ENCODE measurements at places on chromosomes 16 and 17.
A peak's percentile ranks its signal among the peaks of the same experiment; 100 is the strongest.

- no peak for DNase-seq
Measured at GRCh38 chr16:88825146-88825545, 13.4 kb upstream of the APRT start.

DNA sequence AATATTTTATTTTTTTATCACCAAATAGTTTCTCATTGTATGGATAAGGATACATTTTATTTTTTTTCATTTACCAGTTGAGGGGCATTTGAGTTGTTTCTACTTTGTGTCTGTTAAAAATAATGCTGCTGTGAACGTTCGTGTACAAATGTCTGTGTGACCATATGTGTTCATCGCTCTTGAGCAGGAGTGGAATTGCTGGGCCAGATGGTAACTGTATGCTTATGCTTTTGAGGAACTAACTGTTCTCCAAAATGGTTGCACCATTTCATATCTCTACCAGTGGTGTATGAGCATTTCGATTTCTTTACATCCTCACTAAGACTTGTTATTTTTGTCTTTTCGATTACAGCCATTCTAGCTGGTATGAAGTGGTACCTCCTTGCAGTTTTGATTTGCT, 212.5 kb upstream of the N4BP1 start:
- DNase-seq, result no peak

DNA sequence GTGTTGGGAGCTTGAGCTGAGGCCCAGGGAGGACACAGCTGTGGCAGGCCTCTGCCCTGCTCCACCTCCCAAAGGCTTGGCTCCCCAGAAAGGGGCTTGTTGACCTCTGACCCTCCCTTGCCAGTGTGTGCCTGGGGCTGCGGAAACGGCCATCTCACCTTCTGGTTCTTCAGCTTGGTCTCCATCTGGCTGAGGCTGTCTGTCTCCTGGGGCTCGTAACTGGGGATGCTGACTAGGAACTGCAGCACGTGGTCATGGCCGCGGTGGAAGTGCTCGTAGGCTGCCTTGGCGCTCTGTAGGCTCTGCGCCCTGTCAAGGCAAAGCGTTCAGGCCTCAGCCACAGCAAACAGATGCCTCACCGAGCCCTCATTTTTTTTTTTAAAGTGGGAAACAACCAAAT, 42.7 kb downstream of the UBN1 start:
- no peak for DNase-seq

DNA sequence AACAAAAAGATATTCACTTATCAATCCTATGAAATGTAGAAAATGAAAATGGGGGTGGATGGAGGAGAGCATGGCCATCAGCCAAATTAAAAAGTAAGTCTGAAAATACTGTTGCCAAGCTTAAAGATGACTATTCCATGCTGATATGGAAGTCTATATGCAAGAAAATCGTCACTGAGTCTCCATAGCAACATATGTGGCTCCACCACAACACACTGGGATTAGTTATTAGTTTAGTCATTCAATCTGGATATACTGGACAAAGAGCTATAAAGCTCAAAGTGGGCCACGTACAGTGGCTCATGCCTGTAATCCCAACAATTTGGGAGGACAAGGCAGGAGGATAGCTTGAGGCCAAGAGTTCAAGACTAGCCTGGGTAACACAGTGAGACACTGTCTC, 24.7 kb upstream of the PSMD7 start:
- DNase-seq, result no peak

DNA sequence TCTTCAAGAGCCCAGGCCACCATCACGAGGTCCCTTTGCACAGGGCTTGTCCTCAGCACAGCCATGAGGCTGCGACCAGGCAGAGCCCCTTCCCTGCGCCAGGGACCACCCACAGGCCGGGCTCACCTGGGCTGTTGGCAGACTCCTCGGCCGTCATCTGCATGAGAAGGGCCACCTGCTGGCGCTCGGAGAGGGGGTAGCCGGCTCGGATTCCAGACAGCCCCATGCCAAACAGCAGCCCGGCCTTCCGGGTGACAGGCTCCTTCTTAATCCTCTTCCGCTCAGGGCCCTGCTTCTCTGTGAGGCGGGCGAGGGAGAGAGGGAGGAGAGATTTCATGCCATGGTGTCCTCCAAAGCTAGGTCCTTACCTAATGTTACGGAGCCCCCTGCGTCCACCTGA, 73.4 kb downstream of the ZNF778 start:
- no peak for DNase-seq

DNA sequence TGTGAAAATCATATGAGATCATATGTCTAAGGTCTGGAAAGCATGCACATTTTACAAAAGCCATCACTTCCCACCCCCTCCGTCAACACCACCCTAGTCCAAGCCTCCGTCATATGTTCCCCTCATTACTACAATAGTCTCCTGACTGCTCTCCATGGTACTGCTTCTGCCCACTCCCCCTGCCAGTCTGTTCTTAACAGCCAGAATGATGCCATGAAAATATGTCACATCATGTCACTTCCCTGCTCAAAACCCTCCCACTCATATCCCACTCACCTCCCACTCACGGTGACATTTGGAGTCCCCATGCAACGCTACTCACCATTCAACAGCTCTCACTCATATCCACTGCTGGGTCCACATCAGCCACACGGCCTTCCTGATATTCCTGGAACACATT, 432.3 kb downstream of the XYLT1 start:
- DNase-seq, result no peak

DNA sequence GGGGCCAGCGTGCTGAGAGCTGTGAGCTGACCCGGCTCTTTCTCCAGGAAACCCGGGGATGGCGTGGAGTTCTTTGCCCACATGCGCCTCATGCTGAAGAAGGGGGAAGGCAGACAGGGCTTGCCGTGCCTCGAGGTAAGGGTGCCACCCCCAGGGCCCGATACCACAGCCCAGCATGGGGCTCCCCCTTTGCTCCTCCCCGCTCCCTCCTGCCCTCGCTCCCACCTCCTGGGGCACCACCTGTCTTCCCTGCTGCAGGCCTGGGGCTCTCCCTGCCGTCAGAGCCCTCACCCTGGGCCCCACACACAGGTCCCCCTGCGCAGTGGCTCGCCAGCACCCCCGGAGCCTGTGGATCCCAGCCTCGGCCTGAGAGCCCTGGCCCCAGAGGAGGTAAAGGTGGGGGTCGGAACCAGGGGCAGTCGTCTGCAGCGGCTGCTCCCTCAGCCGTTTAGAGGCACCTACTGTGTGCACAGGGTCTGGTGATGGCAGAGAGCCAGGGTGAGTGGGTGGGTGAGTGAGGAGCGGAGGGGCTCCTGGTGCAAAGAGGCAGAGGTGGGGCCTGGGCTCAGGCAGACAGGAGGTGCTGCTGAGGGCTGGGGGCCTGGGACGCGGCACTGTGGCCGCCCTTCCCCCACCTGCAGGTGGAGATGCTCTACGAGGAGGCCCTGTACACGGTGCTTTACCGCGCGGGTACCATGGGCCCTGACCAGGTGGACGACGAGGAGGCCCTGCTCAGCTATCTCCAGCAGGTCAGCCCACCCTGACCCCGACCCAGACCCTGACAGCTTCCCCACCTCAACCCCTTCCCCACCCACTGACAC, 5.6 kb downstream of the BAIAP3 start:
- DNase-seq, result no peak

GRCh38 chr17:13001991-13002615, 15.7 kb downstream of the ELAC2 start:
- no peak for DNase-seq

DNA sequence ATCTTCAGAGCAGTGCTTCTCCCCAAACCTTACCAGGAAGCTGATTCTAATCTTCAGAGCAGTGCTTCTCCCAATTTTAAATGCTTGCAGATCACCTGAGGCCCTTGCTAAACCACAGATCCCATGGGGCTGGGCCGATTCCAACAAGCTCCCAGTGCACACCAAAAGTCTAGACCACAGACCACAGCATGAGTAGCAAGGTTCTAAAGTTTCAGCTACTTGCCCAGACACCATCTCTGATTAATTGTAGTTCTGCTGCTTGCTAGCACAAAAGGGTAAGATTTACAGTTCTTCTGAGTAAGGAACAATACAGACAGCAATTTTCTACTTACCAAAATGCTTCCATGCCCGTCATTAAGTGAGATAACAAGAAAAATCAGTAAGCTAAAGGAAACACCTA, 12.2 kb downstream of the CLEC3A start:
- DNase-seq, result no peak

DNA sequence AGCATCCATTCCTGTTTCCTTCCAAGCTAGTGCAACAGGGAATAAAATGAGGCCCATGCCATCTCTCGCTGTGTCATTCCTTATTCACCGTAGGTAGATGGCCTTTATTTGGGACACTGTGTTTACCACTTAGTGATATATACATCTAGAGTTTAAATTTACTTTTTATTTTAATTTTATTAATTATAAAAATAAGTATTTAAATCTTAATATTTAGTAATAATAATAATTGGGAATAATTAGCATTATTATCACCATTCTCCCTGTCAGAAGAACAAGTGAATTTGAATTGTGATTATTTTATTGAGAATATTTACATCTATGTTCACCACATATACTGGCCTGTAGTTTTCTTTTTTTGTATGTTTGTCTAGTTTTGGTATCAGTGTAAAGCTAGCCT, 692.9 kb upstream of the KIF2B start:
- DNase-seq, result no peak

- DNase-seq, result no peak
Measured at GRCh38 chr17:28950752-28951427, 428 bp downstream of the PHF12 start.

DNA sequence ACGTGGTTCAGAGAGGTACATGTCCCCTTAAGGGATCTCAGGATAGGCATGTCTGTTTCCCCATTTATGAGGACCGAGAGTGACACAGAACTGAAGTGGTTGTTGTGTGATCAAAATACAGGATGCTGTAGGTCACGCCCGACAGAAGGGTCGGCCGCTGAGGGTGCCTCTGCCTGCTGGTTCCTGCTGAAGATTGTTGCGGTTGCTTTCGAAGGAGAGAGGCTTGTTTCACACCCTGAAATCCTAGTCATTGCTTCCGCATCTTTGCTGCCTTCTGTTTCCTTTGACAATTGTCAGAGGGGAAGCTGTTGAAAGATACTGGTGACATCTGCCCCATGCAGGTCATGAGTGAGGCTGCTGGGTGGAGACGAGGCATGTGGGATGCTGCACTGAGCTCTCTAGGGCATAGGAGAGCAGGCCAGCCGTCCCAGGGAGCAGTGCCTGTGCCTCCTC, 3.8 kb upstream of the NAT9 start:
- no peak for DNase-seq

DNA sequence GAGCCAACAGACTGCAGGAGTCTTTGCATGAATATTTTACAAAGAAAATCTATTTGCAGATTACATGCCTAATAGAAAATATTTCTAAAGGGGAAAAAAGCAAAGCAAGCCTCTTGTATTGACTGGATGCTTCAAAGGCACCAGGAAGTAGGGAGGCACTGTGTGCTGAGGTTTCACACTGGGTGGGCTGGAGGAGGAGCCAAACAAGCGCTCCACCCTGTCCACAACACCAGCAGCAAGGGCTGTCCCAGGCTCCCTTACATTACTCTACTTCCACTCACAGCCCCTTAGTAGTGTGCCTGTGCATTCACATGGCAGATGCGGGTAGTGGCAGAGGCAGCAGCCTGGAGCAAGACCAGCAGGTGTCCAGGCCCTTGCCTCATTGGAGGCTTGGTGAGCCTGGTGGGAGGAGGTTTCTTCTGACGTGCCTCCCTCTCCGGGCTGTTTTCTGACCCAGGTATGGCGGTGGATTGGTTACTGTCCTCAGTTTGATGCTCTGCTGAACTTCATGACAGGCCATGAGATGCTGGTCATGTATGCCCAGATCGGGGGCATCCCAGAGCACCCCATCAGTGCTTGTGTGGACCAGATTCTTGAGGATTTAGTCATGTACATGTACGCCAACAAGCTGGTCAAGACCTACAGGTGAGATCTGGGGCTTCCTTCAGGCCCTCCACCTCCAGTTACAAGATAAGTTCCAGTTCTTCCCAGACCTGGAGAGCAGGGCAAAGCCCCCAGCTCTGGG, 7.0 kb upstream of the CCNF start:
- no peak for DNase-seq

GRCh38 chr17:32732900-32733299, 144.0 kb downstream of the MYO1D start:
- DNase-seq, result no peak

GRCh38 chr16:88940862-88941817, 35.9 kb downstream of the CBFA2T3 start:
- no peak for DNase-seq

DNA sequence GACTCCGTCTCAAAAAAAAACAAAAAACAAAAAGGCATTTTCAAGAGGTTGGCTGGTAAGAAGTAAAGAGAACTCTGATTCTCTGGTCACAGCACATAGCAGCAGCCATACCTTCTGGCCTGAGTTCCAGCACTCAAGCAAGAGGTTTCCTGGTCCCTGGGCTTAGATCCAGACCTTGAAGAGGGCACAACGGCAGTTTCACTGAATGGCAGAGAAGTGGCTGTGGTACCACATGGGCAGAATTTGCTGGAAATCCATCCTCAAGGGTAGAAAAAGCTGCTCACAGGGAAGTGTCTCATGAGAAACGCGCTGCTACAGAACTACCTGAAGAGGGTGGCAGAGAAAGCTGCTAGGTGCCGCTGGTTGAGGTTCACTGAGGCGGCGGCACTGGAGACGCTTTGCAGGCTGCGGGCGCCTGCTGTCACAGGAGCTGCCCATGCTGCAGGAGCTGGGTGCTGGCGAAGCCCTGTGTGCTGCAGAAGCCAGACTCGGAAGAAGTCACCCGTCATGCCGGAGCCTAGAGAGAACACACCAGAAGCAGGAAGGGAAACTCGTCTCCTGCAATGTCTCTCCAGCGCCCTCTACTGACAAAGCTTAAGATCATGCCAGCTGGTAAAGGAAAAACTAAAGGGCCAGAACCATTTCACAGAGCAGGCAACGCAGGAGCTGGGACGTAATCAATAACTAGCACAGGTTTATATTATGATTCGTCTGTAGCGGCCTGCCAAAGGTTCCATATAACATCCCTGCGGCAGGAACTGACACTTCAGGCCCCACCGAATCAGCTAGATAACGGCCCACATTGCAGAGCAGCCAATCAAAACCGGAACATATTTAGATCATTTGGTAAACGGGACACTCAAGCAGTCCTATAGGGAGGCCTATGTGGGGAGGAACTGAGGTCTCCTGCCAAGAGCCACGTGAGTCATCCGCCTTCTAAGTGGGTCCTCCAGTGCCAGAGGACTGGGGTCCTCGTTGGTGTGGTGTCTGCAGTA, 5.4 kb upstream of the ZNF213 start:
- peak; percentile 87 for DNase-seq

DNA sequence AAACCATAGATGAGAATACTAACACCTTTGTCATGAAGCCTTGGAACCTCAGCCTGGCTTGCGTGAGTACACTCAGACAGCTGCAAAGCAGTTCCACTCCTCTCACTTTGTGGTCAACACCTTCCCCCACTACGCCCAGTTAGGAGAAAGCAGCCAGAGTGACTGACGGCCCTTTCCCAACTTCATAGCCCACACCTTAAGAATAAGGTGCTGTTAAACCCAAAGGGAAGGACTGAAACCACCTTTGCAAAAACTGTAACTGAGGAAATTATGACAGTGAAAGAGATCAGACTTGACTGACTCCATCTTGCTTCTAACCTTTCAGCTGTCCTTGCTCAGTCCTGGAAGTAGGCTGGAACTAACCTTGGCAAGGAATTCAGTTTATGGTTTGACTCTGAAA, 13.7 kb downstream of the N4BP1 start:
- DNase-seq, result no peak

Data from AG10803 (cell line).